Hematopoietic multipotent progenitor cell treated with erythropoietin and hydrocortisone succinate and interleukin-3 and kit ligand, for 15 days (in vitro differentiated cells): ENCODE measurements at places on chromosomes 1 and 21.

GRCh38 chr1:27972141-27972540 is 12.4 kb downstream of the XKR8 start:
- DNase-seq: no peak

- no peak for DNase-seq
Observed at GRCh38 chr1:19710825-19711611, 46.3 kb downstream of the HTR6 start.

DNA sequence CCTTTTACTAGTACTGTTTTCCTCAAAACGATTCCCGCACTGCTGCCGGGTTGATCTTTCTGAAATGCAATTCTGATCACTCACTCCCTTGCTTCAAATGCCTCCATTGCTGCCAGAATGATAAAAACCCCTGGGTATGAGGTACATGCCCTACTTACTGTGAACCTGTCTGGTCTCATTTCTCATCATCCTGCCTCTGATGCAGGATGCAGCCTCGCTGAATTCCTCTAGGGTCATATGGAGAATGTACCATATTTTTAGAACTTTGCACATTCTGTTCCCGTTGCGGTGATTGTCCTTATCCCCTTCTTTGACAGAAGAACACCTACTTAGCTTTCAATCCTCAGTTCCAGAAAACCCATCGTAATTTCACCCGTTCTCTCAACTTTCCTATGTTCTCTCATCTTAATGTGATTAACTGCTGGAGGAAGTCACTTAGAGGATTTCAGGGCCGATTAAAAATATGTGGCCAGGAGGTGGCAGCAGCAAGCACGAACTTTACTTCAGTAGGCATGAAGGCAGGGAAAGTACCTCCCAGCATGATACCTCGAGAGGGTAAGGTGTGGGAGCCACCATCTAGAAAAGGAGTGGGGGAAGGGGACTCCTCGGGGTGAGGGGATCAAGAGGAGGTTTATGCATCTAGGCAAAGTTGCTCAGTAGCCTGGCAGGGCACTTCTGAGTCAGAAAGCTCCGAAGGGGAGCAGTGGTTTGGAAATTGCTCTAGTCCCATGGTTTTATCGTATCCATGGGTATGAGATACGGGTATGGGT is 361.5 kb upstream of the ZP4 start:
- no peak for DNase-seq

GRCh38 chr1:212964102-212964501 is 13.8 kb downstream of the VASH2 start:
- no peak for DNase-seq

GRCh38 chr1:102896286-102896685 is 212.0 kb downstream of the COL11A1 start:
- no peak for DNase-seq

DNA sequence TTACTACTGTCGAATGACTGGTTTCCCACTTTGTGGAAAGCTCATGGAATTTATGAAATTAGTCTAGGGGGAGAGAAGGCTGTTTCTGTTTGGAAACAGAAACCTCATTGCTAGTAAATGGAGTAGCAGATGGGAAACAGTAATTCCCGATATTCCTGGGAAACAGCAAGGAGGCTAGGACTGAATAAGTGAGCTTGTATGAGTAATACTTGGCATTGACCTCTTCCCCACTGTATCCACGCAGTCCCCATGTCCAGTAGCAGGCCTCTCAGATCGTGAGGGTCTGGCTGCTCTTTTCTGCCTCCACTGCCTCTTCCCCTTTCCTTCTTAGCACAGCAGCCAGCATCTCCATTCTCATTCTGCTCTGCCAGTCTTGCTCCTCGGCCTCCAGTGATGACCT is 75.5 kb downstream of the PRDM2 start:
- DNase-seq: no peak

- DNase-seq: no peak
Observed at GRCh38 chr1:236144446-236145150, 2.3 kb downstream of the GPR137B start.

GRCh38 chr1:9877962-9878361 is 32.1 kb downstream of the CTNNBIP1 start:
- no peak for DNase-seq

GRCh38 chr1:208509072-208509471 is 264.9 kb upstream of the PLXNA2 start:
- no peak for DNase-seq

GRCh38 chr1:231931146-231931545 is 304.6 kb downstream of the DISC1 start:
- DNase-seq: no peak

DNA sequence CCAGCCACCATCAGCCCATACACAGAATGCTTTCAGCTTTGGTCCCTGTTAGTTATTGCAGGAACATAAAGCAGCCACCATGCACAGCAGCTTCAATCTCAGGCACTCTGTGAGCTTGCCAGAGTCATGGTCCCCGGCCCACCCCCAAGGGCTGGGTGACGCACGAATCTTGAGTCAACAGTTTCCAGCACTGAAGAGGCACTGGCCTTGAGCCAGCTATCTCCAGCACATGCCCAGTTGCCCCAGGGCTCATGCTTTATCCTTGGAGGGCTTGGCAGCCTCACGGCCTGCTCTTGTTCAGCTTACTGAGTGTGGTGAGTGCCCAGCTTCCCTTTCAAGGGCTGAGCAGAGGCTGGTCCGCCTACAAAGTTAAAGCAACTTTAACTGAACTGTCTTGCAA is 200.7 kb upstream of the RAB4A start:
- DNase-seq: no peak
